ENCODE measurements at places on chromosomes 1 and 21.

DNA sequence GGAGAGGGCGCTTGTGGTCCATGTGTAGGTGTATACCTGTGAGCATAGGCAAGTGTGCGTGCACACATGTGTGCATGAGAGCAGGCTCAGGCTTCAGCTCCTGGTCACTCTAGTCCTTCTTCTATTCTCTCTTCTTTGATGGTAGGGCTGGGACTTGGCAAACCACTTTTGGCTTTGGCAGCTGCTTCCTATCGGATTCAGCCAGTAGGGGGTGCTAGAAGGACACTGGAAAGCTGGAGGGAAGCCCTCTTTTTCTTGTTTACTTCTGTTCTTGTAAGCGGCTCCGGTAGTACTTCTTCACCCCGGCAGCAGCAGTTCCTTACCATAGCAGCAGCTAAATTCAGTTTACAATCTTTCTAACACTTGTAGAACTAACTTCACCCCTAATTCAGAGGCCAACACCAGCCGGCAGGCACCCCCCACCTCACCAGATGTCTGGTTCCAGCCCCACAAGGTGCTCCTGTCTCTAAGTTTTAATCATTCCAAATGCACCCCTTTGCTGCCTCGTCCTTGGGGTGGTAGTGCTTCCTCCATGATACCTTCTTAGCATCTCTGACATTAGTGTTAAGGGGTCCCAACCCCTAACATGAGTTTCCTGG, 25.1 kb downstream of the NENF start:
- no peak for DNase-seq

GRCh38 chr1:228279011-228279721, 71.3 kb downstream of the OBSCN start:
- DNase-seq = peak; percentile 38

GRCh38 chr1:211613108-211613947, 34.4 kb upstream of the SLC30A1 start:
- DNase-seq = peak; percentile 81

- DNase-seq = no peak
Measured at GRCh38 chr1:230095938-230096337, 28.9 kb downstream of the GALNT2 start.

- peak; percentile 2 for DNase-seq
Measured at GRCh38 chr1:35642471-35642955, 1.2 kb upstream of the PSMB2 start.

DNA sequence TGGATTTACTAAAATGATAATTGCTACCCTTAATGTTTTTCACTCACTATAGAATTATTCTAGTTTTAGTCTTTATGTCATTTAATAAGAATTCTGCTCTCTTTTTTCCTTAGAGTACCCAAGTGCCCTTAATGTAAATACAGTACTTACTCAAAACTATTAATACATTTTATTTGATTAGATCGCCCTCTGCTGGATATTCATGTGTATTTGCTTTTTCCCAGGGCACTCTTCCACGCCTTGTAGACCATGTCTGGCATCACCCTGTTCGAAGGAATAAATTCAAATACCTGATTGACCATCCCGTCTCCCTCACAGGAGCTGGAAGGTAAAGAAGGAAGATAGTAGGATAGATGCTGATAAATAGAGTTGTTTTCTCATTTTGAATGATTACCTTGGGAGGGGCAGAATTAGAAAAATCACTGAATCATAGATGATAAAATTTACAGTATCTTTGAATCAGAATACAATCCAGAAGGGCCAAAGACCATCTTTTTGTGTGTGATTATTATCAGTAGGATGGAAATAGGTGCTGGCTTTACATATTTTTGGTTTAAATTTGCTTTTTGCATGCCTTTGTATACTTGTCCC, 4.1 kb downstream of the AXDND1 start:
- DNase-seq = peak; percentile 62

DNA sequence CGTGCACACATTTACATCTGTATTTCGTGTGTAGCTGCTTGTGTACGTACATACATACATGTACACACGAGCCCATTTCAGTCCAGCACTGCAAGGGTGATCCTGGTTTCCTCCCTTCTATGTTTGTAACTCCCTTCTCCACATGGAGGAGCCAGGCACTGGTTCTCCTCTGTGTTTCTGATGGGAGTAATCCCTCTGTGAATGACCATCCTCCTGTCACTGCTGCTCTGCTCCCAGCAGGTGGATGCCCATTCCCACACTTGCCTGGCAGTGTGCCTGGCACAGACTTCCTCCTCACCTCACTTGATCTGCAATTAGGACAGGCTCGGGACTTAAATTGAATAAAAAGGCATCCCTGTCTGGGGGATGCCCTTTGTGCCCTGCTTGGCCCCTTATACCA, 37.1 kb downstream of the TRAPPC10 start:
- DNase-seq = no peak

- no peak for DNase-seq
Measured at GRCh38 chr1:230891413-230891812, 23.1 kb upstream of the C1orf198 start.

DNA sequence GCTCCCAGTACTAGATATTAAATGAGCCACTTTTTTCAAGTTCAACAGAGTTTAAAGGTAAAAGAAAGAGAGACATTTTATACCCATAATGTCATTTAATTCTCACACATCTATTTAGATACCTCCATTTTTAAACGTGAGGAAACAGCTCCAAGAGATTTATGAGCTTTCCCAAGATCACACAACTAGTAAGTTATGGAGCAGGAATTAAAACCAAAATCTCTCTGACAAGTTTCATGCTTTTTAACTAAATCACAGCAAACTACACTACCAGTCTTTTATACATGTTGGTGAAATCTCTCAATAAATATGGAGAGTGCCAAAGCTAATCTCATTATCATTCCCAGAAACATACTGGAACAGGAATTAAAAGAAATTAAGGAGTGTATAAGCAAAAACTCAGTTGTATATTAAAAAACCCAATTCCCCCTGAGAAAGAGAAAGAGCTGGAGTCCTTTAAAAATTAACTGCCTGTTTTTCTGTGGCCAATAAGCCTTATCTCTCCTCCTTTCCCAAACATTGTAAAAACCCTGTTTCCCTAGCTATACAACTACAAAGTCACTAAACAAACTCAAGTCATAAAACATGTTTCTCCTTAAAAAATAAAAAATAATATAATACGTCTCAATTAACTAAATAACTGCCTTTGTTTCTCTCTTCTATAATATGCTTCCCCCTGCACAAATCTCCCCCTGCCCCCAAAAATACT, 26.7 kb upstream of the THEM4 start:
- DNase-seq = no peak

- no peak for DNase-seq
Measured at GRCh38 chr1:176998183-176998795, 166.2 kb downstream of the ASTN1 start.

DNA sequence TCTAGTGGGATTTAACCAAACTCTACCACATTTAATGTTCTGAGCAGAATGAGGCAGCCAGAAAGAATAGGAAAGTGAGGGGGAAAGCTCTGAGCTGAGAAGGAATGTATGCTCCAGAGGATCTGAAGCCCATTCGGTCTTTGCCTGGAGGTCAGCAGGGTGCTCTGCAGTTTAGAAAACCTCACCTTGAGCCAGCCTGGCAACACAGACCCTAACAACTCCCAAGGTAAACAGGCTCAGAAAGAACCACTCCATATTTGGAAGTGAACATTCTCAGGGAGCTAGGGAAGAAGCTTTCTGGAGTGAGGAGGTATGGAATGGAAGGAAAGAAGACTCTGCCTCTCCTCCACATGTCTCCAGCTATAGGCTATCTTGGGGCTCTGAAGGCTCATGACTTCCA, 398.8 kb downstream of the SEC16B start:
- DNase-seq = no peak

DNA sequence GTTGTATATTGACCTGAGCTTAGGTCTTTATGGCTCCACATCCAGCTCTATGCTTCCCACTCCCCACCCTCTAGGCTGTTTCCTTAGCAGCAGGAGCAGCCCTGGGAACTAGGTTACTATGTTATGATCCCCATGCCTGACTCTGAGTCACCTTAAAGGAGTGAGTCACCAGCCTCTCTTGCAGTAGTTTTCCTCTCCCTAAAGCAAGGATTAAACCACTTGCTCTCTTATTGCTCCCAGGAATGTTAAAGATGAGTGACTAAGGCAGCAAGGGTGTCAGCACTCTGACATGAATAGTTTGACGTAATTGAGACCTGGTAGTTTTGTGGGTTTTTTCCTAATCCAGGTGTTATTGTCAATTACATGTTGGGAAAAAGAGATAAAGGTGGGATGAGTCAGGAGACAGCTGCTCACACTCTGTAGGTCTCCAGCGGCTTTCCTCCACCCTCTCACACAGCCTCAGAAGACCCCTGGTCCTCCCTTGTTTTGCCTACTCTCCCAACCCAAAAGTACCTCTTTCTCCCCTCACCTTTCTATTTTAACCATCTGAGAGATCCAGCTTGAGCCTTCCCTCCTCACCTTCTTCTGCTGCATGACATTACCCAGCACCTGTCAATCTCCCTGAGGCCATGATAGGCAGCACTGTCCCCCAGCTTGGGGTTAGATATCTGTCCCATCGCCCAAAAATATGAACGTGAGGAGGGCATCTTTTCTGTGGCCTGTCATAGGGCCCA, 369.1 kb upstream of the VAMP3 start:
- peak; percentile 72 for DNase-seq

DNA sequence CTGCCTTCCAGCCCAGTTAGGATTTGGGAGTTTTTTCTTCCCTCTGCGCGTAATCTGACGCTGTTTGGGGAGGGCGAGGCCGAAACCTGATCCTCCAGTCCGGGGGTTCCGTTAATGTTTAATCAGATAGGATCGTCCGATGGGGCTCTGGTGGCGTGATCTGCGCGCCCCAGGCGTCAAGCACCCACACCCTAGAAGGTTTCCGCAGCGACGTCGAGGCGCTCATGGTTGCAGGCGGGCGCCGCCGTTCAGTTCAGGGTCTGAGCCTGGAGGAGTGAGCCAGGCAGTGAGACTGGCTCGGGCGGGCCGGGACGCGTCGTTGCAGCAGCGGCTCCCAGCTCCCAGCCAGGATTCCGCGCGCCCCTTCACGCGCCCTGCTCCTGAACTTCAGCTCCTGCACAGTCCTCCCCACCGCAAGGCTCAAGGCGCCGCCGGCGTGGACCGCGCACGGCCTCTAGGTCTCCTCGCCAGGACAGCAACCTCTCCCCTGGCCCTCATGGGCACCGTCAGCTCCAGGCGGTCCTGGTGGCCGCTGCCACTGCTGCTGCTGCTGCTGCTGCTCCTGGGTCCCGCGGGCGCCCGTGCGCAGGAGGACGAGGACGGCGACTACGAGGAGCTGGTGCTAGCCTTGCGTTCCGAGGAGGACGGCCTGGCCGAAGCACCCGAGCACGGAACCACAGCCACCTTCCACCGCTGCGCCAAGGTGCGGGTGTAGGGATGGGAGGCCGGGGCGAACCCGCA, at the start of gene PCSK9:
TSS of gene PCSK9 (plus strand) at position 207 of the 741 bp plus-strand sequence. CDS start at position 497, 290 bp downstream.
- DNase-seq = peak; percentile 82

DNA sequence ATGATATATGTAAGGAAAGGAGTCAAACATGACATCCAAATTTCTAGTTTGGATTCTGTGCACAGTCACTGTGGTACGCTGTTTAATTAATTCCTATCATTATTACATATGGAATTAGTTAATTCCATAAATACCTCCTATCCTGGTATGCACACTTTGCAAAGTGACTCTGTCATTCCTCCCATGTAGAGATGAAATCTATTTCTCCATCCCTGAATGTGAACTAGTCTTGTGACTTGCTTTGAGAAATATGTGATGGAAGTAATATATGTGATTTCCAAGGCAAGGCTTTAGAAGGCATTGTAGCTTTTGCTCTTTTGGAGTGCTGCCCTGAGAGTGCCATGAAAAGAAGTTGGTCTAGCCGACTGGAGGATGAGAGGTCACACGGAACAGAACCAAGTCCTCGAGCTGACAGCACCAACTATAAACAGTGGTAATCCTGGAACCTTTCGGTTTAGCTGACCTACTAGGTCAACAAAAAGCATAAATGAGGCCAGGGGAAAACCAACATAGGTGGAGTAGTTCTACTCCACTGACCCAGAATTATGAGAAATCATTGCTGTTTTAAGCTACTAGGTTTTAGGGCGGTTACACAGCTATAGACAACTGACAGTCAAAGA, 1.5 kb downstream of the SELENOF start:
- no peak for DNase-seq
